Progenitor cell of endocrine pancreas (in vitro differentiated cells): ENCODE measurements at places on chromosomes 16 and 17. TPM values are rescaled to one million over a fixed set of nuclear protein-coding genes. Genes with fewer than 3 reads are reported as not detected.

TP53 gene
- 106 and 121 TPM in 2 replicates for total RNA-seq

GRCh38 chr16:7148606-7149005 lies 184.0 kb upstream of the RBFOX1 start:
- DNase-seq, result no peak

GRCh38 chr16:1089822-1090619 lies 6.0 kb downstream of the C1QTNF8 start:
- no peak for DNase-seq

DNA sequence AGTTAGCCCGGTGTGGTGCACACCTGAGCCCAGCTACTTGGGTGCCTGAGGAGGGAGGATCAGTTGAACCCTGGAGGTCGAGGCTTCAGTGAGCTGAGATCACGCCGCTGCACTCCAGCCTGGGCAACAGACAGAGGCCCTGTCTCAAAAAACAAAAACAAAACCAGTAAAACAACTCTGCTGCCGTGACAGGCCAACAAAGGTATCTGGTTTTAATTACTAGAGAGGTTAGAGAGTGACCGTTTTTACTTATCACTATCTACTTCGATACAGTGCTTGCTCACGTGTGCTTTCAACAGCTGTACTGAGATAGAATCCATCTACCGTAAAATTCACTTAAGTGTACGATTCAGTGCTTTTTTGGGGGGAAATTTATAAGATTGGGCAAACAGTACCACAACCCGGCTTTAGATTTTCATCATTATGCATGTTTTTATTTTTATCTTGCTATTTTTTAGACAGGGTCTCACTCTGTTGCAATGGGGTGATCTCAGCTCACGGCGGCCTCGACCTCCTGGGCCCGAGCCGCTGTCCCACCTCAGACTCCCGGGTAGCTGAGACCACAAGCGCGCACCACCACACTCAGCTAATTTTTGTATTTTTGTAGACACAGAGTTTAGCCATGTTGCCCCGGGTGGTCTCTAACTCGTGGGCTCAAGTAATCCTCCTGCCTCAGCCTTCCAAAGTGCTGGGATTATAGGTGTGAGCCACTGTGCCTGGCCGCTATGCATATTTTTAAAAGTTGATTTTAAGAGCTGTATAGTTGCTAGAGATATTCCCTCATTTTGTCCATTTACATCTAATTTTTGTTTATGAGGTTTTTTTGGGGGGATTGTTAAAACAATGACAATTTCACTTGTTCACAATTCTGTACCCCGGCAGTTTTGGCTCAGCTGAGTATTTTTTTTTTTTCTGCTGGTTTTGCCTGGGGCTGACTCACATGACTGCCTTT lies 30.9 kb downstream of the SERPINF1 start:
- DNase-seq, result no peak

DNA sequence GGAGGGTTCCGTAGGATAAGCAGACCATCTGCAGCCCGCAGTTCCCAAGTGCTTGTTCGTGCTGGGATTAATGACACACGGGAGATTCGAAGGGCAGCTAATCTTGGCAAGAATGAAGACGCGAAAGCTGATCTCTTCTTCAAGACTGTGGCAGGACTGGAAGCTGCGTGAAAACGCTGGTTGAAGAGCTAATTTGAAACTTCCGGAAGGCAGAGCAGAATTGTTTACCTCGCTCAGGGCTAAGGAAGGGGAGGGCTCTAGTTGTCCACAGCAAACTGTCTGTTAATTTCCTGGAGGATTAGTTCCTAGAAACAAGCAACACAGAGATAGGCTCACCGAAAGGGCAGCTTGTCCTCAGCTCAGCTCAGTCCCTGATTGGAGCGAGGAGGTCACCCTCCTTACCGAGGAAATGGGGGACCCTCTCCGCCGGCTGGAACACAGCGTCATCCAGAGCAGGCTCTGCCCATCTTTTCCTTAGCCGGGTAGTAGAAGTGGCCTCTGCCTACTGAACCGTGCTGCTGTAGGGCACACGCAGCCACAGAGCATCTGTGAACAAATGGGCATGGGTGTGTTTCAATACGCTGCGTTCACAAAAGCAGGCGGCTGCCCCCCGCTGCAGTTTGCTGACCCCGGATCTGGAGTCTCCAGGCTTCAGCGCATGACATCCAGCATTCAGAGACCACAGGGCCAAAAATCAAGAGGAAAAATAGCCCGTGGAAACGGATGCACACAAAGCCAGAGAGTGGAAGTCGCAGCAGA lies 16.7 kb upstream of the BAIAP2 start:
- DNase-seq, result no peak

AXIN2 gene
- 10.2 and 10.7 TPM in 2 replicates for total RNA-seq
